A549 treated with GW870086 at 1 μM for 4 hours (cell line): ENCODE measurements at places on chromosomes 11 and 22. TPM values are rescaled to one million over a fixed set of nuclear protein-coding genes. Genes with fewer than 3 reads are reported as not detected.

Gene SAA2
- 0.24 to 0.43 TPM in 2 of 5 replicates, not detected in the others for total RNA-seq

Gene CSNK2A3
- total RNA-seq, result 1.7 to 2.3 TPM (median 1.8 TPM) in 5 replicates

Gene GPHA2
- not detected in 5 replicates for total RNA-seq

Gene LRRC74B
- total RNA-seq, result not detected in 5 replicates

Gene CCDC73
- 0.03 TPM in 1 of 5 replicates, not detected in the others for total RNA-seq

Gene CDC45
- 24.0 to 27.8 TPM (median 26.5 TPM) in 5 replicates for total RNA-seq

Gene MFNG
- total RNA-seq, result 2.2 to 2.5 TPM (median 2.3 TPM) in 5 replicates

Gene HTR3B
- total RNA-seq, result not detected in 5 replicates

Gene BBOX1
- total RNA-seq, result not detected in 5 replicates

Gene OR10G6
- total RNA-seq, result not detected in 5 replicates

Gene TTLL12
- 17.5 to 23.5 TPM (median 21.4 TPM) in 5 replicates for total RNA-seq

Gene TYR
- total RNA-seq, result not detected in 5 replicates

Gene HSPB2
- total RNA-seq, result 0.13 to 0.29 TPM in 2 of 5 replicates, not detected in the others

Gene TEF
- total RNA-seq, result 0.80 to 1.5 TPM (median 1.2 TPM) in 5 replicates

Gene TBC1D10A
- 7.9 to 10.5 TPM (median 9.4 TPM) in 5 replicates for total RNA-seq

Gene FZD4
- total RNA-seq, result 0.67 to 1.5 TPM (median 1.3 TPM) in 5 replicates

Gene NFRKB
- 10.2 to 14.1 TPM (median 13.1 TPM) in 5 replicates for total RNA-seq

Gene IGSF22
- total RNA-seq, result not detected in 5 replicates

Gene NUMA1
- total RNA-seq, result 55.0 to 71.2 TPM (median 62.9 TPM) in 5 replicates

Gene RHOG
- 94.0 to 119 TPM (median 113 TPM) in 5 replicates for total RNA-seq

Gene BEST1
- total RNA-seq, result 2.4 to 5.4 TPM (median 2.9 TPM) in 5 replicates

Gene CYP2D6
- 0.40 to 0.91 TPM (median 0.55 TPM) in 5 replicates for total RNA-seq

Gene LSP1
- total RNA-seq, result 1.2 to 3.2 TPM (median 2.2 TPM) in 5 replicates

Gene APOL4
- total RNA-seq, result 0.10 TPM in 1 of 5 replicates, not detected in the others

Gene PHOX2A
- total RNA-seq, result not detected in 5 replicates

Gene EIF3D
- 150 to 203 TPM (median 154 TPM) in 5 replicates for total RNA-seq

Gene ARHGAP8
- 0.96 to 1.9 TPM (median 1.3 TPM) in 5 replicates for total RNA-seq

Gene RFPL3
- not detected in 5 replicates for total RNA-seq

Gene CLTCL1
- 3.6 to 5.4 TPM (median 4.8 TPM) in 5 replicates for total RNA-seq

Gene DUSP8
- 0.34 to 1.6 TPM (median 0.83 TPM) in 5 replicates for total RNA-seq

Gene HTR3A
- not detected in 5 replicates for total RNA-seq

Gene OR51B4
- total RNA-seq, result not detected in 5 replicates

Gene MYBPC3
- 0.02 to 0.10 TPM (median 0.06 TPM) in 5 replicates for total RNA-seq

Gene OR8K3
- total RNA-seq, result not detected in 5 replicates

Gene CLDN5
- not detected in 5 replicates for total RNA-seq

Gene PLEKHA7
- total RNA-seq, result 40.4 to 48.5 TPM (median 46.8 TPM) in 5 replicates

Gene CRYBA4
- not detected in 5 replicates for total RNA-seq

Gene SLCO2B1
- 2.9 to 4.5 TPM (median 3.1 TPM) in 5 replicates for total RNA-seq

Gene SHANK3
- total RNA-seq, result 3.0 to 5.3 TPM (median 4.1 TPM) in 5 replicates

Gene RIN1
- total RNA-seq, result 25.9 to 37.9 TPM (median 35.9 TPM) in 5 replicates

Gene TCP11L1
- total RNA-seq, result 17.5 to 23.5 TPM (median 21.0 TPM) in 5 replicates

Gene GUCY1A2
- total RNA-seq, result 0.02 to 0.03 TPM (median 0.02 TPM) in 4 of 5 replicates, not detected in the other

Gene CHST1
- total RNA-seq, result 1.6 to 3.0 TPM (median 2.5 TPM) in 5 replicates

Gene GLB1L2
- total RNA-seq, result 1.4 to 2.3 TPM (median 2.0 TPM) in 5 replicates

Gene APOBEC3H
- total RNA-seq, result 0.26 to 0.45 TPM (median 0.36 TPM) in 5 replicates

Gene XKR3
- not detected in 5 replicates for total RNA-seq

Gene DCUN1D5
- total RNA-seq, result 63.5 to 68.2 TPM (median 64.5 TPM) in 5 replicates

Gene NXPE1
- total RNA-seq, result not detected in 5 replicates
